ENCODE measurements at places on chromosomes 11 and 22.

DNA sequence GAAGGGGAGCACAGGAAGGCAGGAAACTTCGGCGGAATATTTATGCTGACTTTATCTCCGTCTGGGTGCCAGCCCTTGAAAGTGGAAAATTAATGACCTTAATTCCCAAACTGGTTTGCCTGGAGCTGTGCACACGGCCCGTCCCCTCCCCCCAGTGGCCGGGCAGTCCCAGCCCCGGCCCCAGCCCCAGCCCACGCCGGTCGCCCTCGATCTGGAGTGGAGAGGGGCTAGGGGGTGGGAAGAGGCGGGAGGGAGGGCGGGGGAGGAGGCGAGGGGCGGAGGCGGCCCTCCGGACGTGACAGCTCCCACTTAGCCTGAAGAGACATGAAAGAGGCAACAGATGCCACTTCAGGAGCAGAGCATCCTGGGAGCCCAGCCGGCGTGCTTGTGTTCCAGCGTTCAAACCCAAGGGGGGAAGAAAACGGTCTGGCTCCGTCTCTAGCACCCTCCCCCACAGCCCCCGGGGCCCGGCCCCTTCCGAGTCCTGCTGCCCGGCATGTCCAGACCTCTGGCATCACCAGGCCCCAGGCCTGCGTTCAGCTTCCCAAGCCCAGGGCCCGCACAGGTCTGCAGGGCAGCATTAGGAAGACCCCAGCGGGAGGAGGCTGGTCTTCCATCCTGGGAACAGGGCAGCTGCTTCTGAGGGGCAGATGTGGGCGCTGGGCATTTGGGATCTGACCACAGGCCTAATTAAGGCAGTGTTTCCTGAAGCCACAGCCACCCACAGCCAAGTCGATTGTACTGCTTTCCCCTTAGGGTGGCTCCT is 20.0 kb upstream of the LMO1 start:
- DNase-seq, result no peak

DNA sequence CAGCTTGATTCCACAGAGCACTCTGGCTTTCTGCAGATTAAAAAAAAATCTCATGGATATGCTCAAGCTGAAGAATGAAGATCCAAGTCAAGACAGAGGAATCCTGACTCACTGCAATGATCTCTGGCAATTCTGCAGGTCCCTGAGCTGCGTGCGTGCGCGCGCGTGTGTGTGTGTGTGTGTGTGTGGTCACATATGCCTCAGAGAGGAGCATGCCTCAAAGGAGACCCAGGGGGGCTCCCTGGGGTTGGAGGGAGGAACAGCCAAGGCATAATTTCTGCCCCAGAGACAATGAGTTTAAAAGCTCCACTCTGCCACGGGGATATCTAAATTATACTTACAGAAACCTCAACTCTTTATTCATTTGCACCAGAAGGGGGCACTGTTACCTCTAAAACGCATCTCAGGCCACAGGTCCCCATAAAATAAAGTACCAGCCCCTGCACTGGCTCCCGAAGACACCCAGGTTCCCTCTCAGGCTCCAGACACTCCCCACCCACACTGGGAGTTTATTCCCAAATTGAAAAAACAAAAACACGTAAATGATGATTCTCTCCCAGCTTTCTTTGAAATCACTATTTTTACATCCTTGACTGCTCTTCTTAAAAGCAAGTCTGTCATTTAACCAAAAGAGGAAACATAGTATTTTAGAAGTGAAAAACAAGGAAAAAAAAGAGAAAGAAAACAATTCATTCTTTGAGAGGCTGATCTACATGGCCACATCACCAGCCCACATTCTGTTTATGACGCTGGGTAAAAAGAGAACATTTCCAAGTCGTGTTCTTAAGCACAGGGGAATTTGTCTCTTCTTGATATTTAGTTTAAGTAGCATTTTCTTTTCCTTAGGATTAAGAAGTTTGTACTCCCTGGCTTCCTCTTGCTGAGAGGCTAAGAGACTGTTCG is 401.0 kb downstream of the LARGE1 start:
- peak; percentile 16 for DNase-seq

DNA sequence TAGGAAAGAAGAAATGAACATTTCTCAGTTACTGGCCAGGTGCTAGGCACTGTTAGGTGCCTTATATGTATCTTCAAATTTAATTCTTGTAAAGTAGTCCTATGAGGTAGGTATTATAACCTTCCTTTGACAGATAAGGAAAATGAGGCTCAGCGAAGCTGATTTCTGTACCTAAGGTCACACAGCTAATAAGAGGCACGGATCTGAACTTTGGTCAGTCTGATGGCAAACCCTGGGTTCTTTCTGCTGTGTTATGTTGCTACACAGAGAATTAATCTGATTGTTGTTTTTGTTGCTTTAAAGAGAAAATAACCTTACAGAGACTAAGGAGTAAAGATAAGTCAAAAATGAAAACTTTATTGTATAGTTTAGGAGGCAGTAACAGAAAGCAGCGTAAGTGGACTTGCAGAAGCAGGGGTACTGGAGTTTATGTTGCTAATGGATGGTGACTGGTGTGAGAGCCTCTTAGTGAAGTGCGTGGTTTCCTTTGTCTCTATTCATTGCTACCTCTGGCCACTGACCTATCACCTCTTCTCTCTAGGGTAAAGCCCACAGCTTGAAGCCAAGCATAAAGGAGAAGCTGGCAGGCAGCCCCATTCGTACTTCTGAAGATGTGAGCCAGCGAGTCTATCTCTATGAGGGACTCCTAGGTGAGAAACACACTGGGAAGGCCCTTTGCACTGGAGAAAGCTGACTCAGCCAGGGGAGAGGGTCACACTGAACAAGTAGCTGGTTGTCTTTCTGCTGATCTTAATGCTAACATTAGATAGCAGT is 38.3 kb downstream of the MADD start:
- no peak for DNase-seq

- no peak for DNase-seq
These were observed 62.0 kb upstream of the NECTIN1 start for GRCh38 chr11:119791047-119791446.

GRCh38 chr11:114054806-114055205 is 4.7 kb upstream of the ZBTB16 start:
- DNase-seq, result no peak

DNA sequence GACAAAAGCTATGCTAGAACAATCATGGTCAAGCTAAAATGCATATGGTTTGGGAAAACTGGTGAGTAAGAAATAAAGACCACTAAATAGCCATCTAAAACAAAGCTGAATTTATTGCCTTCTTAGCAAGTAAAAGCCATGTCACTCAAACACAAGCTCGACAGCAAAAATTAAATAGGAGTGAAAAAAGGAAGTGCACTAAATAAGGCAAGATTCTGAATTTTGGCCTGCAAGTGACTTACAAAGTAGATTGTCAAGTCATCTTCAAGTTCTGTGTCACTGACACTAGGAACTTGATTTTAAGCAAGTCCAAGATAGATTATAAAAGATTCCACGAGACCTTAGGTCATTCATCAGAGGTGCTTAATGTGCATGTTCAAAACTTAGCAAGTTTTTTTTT is 27.4 kb downstream of the TUG1 start:
- no peak for DNase-seq

DNA sequence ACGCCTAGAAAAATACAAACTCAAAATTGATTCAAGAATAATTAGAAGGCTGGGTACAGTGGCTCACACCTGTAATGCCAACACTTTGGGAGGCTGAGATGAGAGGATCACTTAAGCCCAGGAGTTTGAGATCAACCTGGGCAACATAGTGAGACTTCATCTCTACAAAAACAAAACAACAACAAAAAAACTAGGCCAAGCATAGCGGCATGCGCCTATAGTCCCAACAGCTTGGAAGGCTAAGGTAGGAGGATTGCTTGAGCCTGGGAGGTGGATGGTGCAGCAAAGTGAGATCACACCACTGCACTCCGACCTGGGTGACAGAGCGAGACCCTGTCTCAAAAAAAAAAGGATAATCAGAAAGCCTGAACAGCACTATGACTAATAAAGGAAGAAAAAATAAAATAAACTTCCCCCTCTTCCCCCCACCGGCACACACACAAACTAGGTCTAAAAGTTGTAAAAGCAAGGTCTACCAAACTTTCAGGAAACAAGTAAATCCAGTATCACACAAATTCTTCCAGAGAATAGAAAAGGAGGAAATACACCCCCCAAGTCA is 35.8 kb downstream of the RRAS2 start:
- no peak for DNase-seq

- DNase-seq, result no peak
These were observed 71.1 kb upstream of the OLFML1 start for GRCh38 chr11:7413961-7414915.

GRCh38 chr11:17894929-17895658 is 117.8 kb downstream of the SERGEF start:
- no peak for DNase-seq

DNA sequence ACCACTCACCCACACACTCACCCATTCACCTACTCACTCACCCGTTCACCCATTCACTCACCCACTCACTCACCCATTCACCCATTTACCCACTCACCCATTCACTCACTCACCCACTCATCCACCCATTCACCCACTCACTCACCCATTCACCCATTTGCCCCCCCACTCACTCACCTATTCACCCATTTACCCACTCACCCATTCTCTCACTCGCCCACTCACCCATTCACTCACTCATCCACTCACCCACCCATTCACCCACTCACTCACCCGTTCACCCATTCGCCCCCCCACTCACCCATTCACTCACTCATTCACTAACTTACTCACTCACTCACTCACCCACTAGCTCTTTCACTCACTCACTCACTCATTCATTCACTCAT is 15.0 kb downstream of the MUC5AC start:
- no peak for DNase-seq

GRCh38 chr11:29309992-29310391 is 706.8 kb downstream of the KCNA4 start:
- no peak for DNase-seq

DNA sequence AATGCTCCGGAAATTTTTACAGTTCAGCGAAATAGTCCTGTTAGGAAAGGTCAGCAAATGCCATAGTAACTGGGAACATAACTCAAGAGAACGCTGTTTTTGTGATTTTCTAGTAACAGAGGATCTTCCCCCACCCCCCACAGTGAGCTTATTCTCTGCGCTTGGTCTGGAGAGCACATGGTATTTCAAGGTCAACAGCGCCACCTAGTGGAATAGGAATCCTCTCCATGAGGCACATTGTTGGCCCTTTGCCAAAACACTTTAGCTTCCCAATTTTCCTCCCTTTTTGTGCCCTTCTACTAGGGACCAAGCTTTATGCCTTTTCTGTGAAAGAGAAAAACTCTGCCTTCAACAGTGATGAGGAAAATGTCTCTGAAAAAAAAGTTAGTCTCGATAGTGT is 13.2 kb upstream of the OR4C12 start:
- DNase-seq, result peak; percentile 5

DNA sequence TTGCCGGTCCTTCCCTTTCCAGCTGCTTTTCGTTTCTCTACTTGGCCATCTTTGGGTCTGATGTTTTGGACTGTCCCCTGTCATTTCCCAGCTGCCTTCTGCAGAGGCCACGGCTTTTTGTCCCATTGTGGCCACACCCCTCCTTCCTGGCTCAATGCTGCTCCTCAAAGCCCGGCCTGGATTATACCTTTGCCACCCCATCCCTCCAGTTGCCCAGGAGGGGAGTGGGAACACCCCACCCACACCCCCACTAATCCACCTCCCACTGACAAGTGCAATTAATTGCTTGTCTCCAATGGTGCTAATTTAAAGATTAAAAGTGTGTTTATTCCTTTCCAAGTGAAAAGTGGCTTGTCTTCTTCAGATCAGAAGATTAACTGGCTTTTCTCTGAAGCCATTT is 34.2 kb upstream of the CSNK2A3 start:
- DNase-seq, result no peak

- no peak for DNase-seq
These were observed 41.9 kb downstream of the CTTN start for GRCh38 chr11:70440206-70440605.

- peak; percentile 99 for DNase-seq
These were observed 4.2 kb downstream of the MYRF start for GRCh38 chr11:61756452-61757212.

DNA sequence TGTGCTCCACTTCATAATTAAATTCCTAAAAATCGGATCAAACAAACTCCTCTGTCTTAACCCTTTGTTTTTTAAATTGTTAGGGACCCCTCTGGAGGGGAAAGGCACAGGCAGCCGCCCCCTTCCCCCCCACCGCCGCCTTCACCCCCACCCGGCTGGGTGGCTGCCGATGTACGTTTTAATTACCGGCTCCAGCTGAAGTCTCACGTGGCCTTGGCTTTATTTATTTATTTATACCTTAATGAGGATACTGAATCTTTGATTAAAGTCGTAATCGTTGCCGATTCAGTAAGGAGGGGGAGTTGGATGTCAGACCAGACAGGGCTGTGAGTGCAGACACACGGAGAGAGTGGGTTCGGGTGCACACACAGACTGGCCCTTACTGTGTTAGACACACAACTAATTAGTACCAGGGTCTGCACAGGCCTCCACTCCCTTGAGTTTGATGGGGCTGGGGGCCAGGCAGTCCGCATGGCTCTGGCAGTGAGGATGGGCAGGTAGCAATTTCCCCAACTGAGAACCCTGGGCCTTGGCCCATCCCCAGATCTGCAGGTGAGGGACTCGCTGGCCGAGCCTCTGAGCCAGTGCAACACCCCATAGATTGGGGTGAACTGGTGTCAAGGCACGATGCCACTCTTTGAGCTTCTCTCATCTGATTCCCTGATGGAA is 51.3 kb upstream of the NNMT start:
- no peak for DNase-seq

- DNase-seq, result no peak
These were observed 558.3 kb downstream of the BRD1 start for GRCh38 chr22:49269371-49269770.

DNA sequence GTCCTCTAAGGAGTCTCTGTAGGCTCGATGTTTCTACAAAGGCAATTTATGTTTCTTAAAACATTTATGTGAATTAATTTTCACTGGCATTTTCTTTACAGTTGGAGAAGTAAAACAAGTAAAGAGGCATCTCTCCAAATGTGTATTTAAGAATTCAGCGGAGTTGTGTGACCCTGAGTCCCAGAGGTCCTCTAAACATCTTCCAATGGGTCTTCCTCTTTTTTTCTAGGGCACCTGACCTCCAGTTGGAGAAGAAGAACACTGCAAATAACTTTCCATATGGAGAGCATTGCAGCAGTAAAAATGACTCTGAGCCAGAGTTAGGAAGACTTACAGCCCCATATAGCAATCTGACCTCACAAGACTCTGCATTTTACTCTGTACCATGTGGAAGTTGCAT is 480.5 kb upstream of the RAG2 start:
- DNase-seq, result no peak

DNA sequence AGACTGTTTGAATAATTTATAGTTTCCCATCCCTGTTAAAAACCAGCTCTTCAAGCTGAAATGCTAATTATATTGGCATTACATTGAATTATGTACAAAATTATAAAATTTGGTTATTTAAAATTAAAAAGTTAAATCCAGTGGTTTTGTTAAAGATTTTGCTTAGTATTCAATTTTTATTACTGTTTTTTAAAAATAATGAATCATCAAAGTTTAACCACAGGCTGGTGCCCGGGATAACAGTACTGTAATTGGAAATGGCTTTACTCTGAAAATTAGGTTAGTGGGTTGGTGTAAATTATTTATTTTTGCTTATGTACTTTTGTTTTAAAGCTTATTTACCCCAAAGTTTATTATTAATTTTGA is 45.4 kb upstream of the WEE1 start:
- no peak for DNase-seq

- DNase-seq, result no peak
These were observed 15.7 kb upstream of the OPCML start for GRCh38 chr11:133547808-133548494.

- peak; percentile 40 for DNase-seq
These were observed 668 bp downstream of the MADD start for GRCh38 chr11:47270331-47271271.

Measured in H54 (cell line).